ENCODE measurements at places on chromosomes 7 and 10.

DNA sequence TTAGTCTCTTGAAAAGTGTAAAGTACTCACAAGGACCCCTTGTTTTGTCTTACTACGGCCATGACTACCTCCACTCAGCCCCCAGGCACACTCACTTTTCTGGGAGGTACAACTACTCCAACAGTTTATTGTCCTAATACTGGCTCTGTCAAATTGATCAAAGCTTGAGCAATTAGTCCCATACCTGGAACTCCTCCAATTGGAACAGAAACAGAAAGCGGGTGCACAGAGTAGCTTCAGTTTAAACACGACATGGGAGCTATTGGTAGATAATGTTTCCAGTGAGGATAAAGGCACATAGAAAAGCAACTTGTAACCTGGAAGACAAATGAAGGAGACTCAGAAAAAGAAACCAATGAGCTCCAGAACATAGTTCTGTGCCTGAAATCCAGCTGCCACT, 7.7 kb upstream of the GPR37 start:
- DNase-seq: no peak

- DNase-seq: no peak
Measured at GRCh38 chr7:73708961-73709549, 10.4 kb downstream of the STX1A start.

GRCh38 chr10:108424656-108425055, 1260.2 kb upstream of the SORCS1 start:
- DNase-seq: no peak

GRCh38 chr10:98138031-98138430, 3.6 kb downstream of the R3HCC1L start:
- no peak for DNase-seq

DNA sequence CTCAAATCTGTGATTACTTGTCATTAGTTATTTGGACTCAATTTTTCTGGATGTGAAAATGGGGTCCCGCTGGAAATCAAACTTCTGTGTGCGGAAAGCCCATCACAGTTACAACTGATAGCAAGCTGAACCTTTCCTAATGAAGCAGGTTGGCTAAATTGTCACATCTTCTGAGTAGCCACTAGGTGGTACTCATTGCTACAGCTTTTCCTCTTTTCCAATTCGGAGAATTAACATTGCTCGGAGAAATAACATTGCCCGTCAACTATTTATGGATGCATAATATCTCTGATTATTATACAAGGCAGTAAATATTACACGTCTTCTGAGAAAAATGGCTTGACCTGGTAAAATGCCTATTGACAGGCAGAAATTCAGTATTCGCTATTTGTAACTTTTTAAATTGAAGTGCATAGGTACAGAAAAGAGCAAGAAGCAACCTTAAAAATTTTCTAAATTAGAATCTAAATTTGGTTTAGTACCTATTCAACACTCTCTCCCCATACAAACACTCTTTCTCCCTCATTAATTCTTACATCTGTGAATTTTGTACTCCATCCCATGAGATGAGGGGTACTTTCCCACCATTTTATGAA, 17.3 kb upstream of the BLOC1S2 start:
- no peak for DNase-seq

- DNase-seq: no peak
Measured at GRCh38 chr10:91420868-91421267, 10.7 kb downstream of the HECTD2 start.

- DNase-seq: no peak
Measured at GRCh38 chr10:93916257-93917063, 22.7 kb downstream of the SLC35G1 start.

DNA sequence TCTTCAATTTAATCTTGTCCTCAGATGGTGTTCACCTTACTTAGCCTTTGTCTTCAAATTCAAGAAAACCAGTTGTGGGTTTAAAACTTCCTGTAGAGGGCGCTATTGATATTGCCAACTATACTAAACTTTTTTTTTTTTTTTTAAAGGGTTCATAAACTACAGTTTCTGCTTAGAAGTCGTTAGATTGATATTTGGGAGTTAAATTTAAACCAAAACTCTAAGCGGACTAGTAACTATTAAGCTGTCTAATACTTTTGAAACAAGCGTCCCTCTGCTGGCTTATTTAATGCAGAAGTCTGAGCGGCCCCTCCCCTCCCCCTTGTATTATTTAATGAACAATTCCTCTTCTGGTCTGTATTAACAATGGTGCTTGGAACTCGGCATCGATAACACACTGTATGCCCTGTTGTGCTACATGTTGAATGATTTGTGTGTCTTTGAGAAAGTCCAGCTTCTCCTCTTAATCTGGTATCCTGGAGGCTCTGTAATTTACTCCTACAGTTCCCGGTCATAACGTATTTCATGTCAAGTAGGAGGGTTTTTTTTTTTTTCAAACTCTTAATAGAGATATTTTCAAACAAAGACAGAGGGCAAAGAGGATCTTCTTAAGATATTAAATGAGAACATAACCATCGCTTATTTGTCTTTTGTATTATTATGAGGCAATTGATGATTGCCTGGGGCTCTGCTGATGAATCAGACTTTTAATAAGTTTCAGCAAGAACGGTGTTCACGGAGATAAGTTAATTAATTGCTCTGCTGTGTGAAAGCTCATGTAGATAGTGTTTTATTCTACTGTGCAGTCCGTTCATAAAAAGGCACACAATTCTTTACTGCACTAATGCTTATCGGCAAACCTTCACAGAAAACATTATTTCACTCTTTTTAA, 22.6 kb upstream of the CREB5 start:
- peak; percentile 51 for DNase-seq

DNA sequence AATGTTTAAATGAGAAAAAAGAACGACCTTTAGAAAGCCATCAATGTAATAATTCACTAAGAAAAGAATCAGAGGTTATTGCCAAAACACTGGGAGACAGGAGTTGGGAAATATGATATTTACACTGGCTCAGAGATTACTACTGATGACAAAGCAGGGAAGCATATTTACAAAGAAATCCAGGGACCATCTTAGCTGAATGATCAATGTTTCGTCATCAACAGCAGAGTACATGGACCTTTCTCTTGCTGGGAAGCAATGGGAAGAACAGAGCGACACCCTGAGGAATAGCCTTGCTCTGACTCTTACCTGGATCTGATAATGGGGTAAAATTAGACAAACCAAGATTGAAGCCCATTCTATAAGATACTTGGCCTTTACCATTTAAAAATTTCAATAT, 1293.5 kb downstream of the XPNPEP1 start:
- no peak for DNase-seq

DNA sequence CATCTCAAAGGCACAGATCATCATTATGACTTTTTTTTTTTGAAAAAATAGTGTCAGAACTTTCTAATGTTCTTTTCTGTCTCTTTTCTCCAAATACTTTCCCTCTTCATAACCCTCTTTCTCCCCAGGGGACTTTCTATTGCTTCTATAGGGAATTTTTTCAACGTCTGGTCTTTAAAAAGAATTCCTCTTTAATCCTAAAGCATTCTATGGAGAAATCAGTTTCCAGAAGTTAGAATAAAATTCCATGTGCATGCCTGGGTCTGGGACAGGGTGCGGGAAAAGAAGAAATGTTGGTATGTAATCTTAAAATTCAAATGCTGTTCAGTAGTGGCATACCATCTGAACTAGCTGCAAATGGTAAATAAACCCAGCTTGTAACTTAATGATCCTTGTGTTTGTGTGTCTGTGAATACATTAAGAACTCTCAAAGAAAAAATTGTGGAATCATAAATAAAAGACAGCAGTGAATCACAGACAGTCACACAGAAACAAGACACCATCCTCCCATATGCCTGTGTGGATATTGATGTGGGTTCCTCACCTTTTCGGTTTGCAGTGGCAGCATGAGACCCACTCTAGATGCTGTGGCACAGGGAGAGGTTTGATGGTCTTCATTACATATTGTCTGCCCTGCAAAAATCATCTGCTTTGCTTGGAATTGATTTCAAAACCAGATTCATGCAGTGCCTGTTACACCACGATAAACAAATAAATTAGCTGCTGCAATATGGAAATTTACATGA, 374.7 kb upstream of the NRP1 start:
- DNase-seq: no peak

GRCh38 chr7:24025094-24025493, 258.9 kb upstream of the NPY start:
- no peak for DNase-seq

DNA sequence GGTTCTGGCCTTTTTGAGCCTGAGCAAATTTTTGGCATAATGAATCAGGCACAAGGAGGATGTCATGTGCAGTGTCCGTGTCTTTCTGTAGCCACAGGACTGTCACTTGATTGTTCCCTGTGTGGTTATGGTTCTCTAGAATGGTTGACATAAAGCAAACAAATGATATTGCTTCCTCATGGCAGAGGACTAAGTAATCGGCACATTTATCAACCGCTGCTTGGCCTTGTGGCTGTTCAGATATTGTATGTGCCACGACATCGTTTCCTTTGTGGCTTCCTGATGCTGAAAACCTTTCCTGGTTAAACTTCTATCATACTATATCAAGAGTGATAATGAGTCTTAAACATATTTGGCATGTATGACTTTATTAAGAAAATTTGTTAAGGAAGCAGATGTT, 598.8 kb downstream of the SUGCT start:
- no peak for DNase-seq

DNA sequence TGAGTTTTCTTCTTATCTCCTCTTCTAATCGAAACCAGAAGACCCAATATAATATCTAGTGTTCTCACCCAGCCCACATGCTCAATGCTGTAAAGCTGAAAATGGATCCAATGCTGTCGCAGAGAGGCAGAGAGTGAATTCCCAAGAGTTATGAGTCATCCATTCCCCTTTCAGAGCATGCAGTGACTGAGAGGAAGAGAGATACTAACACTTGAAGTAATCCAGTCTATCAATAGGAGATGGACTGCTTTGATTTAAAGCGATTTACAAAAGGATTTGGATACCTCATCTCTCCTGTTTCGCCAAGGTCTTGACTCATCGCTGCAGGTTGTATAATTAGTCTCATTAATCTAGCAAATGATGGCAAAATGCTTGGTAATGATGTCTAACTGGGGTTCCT, 41.5 kb upstream of the PRKCQ start:
- no peak for DNase-seq

DNA sequence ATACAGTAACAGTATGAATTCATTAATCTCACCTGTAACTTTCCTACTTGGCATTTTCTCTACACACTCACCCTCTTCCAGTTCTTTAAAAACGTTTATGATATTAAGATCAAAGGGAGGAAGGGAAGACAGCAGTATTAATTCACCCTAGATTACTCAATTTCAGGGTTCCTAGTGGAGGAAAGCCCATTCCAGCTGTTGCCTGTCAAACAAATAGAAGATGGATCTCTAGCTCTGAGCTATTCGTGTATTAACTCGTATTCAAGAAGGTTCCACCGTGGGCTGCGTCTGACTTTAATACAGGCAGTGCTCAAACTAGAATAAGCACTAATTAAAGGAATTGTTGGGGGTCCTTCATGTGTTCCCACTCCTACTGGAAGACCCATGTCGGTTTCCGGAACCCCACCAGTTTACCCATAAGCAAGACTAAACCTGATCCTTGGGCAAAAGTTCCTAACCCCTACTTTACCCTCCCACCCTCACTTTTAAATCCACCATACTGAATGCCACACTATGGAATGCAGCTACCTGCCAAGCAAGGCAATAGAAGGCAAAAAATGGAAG, 2.1 kb downstream of the NANOS1 start:
- no peak for DNase-seq

DNA sequence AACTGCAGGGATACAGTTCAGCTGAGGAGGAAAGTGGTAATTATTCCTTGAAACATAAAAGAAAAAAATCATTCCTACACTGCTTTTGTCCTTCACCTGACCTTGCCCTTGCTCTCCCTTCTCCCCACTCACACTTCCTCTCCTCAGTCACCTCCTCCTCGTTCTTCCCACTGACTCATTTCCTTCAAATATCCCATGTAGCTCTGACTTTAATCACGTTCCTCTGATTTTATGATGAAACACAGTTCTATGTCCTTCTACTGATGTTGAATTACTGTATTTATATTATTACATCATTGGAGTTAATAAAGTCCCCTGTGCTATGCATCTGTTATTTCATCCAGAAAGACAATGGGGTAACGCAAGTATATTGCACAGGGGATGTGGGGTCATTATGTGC, 575.6 kb downstream of the POM121L12 start:
- DNase-seq: no peak

DNA sequence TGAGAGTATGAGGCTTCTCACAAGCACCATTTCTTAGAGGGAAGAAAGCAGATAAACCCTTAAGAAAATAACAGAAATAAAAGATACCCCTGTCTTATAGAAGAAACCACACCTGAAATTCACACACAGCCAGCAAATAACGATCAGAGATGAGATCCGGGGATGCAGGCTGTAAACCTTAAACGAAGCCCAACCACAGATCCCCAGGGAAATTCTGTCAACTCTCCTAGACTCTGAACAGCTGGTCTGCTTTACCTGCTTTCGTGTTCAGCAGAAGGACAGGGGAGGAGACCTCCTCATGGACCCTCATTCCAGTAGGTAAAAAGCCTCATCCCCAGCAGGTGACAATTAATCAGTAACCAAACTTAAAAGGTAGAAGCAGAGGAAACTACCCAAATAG, 45.0 kb downstream of the VOPP1 start:
- no peak for DNase-seq

Measured in NCI-H1048 (cell line).